ENCODE measurements at places on chromosomes 4 and X.

GRCh38 chr4:176256921-176257320 is 12.1 kb downstream of the ASB5 start:
- no peak for DNase-seq

GRCh38 chr4:180081072-180081471 is 2162.1 kb upstream of the TENM3 start:
- no peak for DNase-seq

- no peak for DNase-seq
Observed at GRCh38 chrX:38273453-38273852, 52.8 kb upstream of the SRPX start.

DNA sequence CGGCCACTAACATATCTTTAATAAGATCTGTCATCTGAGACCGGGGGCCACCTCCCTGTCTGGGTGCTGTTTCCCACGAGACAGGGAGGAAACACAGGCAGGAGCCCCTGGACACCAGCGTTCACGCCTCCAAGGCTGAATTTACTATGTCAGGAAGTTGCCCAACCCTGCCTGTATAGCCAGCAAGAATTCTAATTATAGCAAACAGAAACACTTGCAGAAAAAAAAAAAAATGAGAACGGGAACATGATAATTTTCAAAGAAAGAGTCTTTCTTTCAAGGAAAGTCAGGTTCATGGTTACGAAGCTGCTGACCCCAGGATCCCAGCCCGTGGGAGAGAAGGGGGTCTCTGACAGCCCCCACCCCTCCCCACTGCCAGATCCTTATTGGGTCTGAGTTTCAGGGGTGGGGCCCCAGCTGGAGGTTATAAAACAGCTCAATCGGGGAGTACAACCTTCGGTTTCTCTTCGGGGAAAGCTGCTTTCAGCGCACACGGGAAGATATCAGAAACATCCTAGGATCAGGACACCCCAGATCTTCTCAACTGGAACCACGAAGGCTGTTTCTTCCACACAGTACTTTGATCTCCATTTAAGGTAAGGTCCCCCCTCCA is at the start of gene IL3RA:
Gene IL3RA, plus strand, starts transcription at position 455 of the 613 bp plus-strand sequence. CDS start 4,981 bp downstream, outside the sequence.
- DNase-seq: no peak

GRCh38 chr4:117549524-117549923 is 464.1 kb upstream of the TRAM1L1 start:
- DNase-seq: no peak

GRCh38 chr4:15755321-15756155 is 22.6 kb upstream of the CD38 start:
- DNase-seq: no peak

DNA sequence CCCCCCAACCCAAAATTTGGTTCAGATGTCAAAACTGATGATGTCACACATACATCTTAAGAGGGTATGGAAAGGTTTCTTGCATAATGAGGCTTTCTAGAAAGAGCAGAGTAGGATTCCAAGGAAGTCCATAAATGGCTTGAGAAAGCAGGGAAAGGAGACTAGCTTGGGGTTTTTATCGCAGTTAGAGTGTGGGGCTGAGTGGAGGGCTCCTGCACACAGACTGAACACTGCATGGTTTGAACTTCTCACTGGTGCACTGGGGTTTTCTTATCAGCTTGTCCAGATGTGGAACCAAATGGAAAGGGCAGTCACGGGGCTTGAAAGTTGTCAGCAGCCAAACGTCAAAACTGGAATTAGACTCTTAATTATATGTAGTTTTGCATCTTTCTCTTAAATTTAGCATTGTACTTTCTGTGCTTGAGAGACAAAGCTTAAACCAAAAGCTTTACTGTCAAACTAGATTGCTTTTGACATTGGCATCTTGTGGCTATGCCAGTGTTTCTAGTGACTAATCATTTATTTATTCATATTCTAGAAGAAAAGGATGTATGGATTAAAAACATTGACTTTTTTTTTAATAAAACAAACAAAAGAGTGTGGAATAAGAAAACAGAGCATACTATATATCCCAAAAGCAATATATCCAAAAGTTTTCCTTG is 78.3 kb upstream of the STIM2 start:
- no peak for DNase-seq

GRCh38 chr4:139503622-139504166 is 49.8 kb downstream of the RAB33B start:
- no peak for DNase-seq

- no peak for DNase-seq
Observed at GRCh38 chr4:43496188-43496587, 603.7 kb downstream of the GRXCR1 start.

GRCh38 chr4:38958453-38959190 is 73.6 kb downstream of the TMEM156 start:
- DNase-seq: no peak

GRCh38 chr4:101753721-101754120 is 36.8 kb upstream of the BANK1 start:
- no peak for DNase-seq

DNA sequence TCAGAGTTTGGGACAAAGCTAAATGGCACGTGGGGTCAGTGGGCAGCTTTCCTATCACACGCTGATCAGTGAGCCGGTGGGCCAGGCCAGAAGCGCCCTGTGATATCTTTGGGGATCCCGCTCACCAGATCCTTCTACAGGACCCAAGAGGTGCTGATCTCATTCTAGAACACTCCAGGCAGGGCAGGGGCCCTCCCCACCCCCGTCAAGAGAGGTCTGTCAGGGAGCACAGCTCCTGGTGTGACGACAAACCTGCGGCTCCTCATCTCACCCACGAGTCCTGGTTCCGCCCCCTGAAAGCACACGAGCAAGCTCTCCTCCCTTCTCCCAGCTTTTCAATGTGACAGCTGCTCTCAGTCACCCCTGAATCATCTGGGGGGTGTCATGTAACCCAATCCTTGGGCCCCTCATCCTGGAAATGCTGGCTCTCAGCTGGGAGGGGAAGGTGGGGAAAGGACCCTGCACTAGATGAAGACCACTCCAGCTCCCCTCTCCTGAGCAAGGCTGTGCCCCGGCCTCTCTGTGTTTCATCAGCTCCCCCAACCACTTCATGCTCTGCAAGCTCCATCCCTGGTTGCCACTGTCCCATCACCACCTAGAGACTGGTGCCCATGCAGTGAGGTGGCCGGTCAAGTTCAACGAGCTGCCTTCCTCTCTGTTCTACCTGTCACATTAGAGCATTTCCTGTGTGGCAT is 4.6 kb downstream of the HCFC1 start:
- DNase-seq: no peak

DNA sequence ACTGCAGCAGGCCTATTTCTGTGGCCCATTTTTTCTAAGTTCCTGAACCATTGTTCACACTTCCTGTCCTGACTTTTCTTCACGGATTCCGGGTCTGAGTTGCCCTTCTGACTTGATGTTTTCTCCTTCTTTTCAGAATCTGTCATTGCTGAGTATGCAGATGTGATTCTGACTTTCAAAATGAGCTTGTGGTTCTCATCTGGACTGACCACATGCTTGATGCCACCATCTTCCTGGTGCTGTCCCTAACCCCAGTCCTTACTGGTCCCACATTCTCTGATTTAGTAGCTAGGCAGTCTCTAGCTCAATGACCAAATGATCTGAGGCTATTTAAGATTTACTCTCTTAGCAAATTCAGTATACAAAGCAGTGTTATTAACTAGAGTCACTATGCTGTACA is 822.3 kb upstream of the TENM3 start:
- no peak for DNase-seq

DNA sequence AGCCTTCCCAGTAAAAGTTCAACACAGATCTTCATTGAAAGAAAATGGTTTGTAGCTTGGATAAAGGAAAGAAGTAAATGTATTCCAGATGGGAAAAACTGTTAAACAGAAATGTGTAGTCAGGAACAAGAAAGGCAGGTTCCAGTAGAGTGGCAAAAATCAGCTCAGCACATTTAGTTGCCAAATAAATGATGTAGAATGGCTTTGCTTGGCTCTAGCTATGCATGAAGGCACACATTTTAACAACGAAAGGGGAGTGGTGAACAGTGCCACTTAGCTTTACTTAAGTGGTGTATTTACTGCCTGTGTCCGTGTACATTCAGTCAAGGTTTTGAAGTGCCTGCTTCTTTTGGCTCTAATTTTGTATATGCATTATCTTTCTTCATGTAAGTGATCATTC is 644.5 kb upstream of the ATOH1 start:
- no peak for DNase-seq

DNA sequence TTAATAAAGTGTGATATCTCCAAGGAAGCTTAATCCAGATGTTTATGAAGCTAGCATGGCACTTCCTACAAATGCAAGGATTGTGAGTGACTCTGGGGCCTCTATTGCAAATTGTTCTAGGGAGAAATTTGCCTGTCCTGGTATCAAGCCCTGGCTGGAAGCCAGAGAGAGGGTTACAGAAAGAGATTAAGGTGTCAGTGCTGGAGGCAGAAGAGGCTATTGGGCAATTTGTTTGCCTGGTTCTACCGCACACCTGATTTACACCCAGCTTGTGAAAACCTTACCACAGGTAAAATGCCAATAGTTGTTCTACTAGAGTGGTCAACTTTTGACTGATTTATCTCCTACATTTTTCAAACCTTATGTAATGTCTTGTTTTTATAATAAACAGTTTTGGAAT is 186.7 kb upstream of the FAT1 start:
- DNase-seq: no peak

DNA sequence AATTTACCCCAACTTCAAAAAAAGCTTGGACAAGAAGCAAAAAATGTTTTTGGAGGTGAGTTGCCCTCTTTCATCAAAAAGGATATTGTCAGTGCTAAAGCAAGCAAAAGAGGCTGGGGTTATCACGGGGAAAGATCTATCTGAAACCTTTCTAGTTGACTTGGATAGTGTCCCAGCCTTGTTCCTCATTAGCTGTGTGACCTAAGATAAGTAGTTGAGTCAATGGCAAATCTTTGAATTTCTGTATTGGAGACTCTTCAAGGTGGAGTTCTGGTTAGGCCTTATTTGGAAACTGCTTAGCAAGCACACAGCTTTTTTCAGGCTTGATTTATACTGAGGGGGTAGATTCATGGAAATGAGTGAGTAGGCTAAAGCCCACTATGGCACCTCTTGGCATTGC is 271.6 kb downstream of the GRIA3 start:
- DNase-seq: no peak

GRCh38 chr4:165301833-165302232 is 25.6 kb upstream of the MSMO1 start:
- DNase-seq: no peak

DNA sequence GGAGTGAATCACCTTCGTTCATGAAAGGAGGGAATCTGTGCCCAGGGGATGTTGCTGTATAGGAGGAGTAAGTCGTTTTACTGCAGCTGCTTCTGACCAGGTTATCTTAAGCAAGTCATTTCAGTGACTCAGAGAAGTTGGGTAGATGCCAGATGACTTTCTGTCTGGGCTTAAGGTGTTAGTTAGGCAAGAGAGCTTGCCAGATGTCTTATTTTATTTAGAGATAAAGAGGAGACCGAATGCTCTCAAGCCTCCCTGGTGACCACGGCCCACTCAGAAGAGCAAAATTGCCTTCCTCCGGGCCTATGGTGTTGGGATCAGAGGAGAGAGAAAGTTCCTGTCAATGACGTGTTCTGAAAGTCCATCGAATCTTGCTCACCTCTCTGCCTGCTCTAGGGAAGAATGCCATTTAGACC is 16.3 kb upstream of the ZNF827 start:
- no peak for DNase-seq

DNA sequence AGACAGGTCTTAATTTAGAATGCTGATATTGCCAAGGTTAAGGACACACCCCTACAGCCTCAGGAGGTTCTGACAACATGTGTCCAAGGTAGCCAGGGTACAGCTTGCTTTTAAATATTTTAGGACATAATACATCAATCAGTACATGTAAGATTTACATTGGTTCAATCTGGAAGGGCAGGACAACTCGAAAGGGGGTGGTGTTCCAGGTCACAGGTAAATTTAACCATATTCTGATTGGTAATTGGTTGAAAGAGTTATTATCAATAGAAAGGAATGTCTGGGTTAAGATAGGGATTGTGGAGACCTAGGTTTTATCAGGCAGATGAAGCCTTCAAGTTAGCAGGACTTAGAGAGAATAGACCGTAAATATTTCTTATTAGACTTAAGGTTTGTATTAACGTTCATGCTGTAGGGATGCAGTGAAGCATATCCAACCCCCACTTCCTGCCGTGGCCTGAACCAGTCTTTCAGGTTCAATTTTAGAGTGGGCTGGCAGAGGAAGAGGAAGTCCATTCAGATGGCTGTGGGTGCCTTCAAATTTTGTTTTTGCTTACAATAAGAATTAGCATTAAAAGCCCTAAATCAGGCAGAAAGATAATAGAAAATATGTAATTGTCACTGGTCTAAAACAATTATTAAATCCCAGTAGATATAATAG is 136.5 kb upstream of the GALNTL6 start:
- no peak for DNase-seq

DNA sequence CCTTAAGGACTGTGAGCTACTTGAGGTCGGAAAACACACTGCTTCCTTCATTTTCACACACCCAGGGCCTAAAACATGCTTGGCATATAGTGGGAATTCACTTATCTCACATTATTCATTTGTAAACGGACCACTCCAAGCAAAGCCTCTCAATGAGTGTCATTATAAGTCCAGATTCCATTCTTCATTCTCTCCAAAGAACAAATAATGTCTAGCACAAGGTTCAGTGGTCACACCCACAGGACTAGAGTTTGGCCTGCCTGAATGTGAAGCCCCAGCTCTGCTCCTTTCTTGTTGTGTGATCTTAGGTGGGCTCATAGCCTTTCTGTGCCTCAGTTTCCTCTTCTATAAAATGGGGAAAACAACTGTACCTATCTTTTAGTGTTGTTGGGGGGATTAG is 119.6 kb upstream of the NDP start:
- no peak for DNase-seq

DNA sequence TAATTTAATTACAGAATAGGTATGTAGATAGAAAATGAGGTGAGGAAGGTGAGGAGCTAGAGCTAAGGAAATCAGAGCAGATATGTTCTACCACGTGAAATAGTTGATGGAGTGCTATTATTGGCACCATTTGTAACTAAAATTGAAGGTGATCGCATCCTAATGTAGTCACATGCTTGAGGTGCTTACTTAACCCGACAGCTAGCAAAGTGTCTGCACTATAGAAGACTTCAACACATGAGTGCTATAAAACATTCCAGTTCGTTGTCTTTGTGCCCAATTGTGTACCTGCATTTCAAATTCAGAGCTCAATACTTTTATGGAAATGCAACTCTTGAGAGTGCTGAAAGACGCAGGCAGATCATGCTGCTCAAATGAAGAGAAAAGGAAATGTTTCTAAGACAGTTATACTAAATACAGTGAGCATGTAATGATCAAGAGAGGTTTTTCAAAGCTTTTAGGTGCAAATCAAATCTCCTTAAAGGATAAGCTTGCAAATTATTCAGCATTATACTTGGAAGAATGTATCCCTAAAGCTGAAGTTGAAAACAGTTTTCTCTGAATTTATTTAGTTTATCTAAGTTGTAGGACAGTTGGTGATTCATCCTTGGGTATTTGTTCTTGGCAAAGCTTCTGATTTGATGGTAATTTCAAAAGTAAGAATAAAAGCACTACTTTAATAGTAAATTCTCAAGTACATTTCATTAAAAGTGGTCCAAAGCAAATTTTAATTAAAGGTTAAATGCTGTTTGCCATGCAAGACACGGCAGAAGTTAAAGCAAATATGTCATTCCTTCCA is 223.9 kb upstream of the EPHA5 start:
- no peak for DNase-seq

- DNase-seq: peak; percentile 8
Observed at GRCh38 chr4:25144870-25145481, 15.3 kb downstream of the SEPSECS start.

Measured in HEK293T (cell line).